SJCRH30 (cell line): ENCODE measurements at places on chromosomes 4 and X. TPM values are rescaled to one million over a fixed set of nuclear protein-coding genes. Genes with fewer than 3 reads are reported as not detected.

DNA sequence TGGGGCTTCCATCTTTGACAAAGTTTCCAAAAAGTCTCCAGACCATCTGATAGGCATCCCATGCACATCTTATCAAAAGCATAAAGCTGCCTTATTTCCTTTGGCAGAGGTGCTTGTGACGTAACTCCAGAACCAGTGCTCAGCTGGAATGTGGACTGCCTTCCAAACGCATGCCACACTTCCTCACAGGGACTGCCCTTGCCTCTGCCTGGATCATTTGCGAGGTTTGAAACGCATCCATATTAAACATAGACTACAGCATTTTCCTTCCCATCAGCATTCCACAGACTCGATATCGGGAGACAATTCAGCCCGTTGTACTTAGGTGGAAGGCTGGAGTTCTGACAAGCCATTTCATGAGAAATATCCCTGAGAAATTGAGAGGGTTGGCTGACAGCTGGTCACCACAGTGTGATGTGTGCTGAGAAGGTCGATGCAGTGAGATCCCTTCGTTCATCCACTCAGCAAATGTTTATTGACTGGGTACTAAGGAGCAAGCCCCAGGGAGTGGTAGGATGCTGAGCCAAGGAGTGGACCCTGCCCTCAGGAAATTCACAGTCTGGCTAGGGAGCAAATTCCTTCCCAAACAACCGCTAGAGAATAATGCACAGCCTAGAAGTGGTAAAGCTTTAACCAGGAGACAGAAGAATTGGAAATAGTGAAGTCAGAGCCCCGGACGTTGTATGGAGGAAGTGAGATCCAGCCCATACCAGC is 376.0 kb downstream of the BCOR start:
- no peak for DNase-seq

- no peak for DNase-seq
Measured at GRCh38 chr4:26889356-26889755, 28.7 kb downstream of the STIM2 start.

The ARMCX4 gene
- 4.2 and 4.5 TPM in 2 replicates for total RNA-seq

- DNase-seq = no peak
Measured at GRCh38 chr4:86961116-86961515, 26.3 kb downstream of the AFF1 start.

- DNase-seq = peak; percentile 65
Measured at GRCh38 chr4:168199260-168199957, 107.1 kb downstream of the ANXA10 start.

DNA sequence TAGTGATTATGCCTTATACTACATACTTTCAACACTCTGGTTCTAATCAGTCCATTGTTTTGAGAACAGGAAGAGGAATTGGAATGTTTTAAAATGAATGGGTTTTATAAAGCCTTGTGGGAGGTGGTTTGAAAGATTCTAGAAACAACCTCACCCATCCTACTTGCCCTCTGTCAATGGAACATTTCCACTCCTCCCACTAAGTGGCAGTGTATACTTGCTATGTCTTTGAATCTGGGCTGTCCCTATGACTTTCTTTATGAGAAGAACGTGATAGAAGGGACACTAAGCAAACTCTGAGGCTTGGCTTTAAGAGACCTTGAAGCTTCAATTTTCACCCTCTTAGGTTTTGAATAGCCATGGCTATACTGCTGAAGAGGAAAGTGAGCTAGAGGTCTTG is 611.2 kb downstream of the PPP4R3C start:
- DNase-seq = peak; percentile 46

DNA sequence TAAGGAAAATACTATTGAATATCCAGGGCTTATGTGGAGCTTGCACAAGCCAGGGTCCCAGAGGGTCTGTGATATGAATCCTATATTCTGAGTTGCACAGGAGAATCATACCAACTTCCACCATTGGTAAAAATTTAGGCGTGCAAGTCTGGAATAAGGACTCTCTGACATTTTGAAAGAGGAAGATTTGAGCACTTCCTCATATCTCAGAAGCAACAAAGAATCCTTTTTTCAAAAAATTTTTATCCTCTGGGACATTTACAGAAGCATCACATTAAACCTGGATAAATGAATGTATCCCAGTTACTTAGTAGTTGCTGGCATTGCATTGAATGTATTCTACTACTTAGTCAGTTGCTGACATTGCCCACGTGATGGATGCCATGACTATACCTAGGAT is 24.2 kb upstream of the CAMK2D start:
- DNase-seq = no peak

DNA sequence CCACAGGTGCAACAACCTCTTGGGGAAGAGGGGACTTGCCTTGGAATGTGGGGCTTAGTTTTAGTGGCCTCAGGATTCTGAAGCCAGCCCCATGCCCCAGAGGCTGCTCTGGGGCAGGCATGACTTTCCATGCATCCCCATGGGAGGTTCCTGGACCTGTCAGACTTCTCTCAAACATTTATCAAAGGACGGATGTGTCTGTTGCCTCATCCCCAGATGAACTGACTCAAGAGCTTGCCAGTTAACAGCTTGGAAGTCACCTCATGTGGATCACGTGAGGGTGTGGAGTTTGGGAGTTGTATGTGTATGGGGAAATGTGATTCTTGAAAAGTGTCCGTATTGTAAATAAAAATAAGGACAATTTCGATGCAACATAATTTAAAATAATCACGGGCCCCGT is 341.5 kb downstream of the ARHGAP10 start:
- DNase-seq = no peak

The GPC4 gene
- 7.6 and 7.9 TPM in 2 replicates for total RNA-seq

GRCh38 chrX:24204331-24204730 is 54.8 kb downstream of the ZFX start:
- no peak for DNase-seq

DNA sequence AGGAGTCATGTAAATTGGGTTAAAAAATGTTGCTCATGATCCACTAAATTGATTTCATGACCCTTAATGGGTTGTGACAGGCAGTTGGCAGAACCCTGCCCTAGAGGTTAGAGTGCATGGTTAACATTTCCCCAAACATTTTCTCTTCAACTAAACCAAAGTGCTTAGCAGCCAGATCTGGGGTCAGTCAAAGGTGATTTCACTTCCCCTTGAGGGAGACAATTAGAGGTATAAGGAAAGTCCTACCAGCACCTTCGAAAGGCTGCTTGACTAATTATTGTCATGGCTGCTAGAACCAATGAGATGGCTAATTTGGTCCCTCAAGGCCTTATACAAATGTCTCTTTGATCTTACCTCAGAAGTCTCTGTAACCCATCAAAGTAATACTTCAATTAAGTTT is 30.9 kb upstream of the INTS6L start:
- no peak for DNase-seq

The FGF5 gene
- total RNA-seq = 0.12 and 0.15 TPM in 2 replicates

- no peak for DNase-seq
Measured at GRCh38 chrX:20729416-20729815, 462.7 kb upstream of the RPS6KA3 start.

DNA sequence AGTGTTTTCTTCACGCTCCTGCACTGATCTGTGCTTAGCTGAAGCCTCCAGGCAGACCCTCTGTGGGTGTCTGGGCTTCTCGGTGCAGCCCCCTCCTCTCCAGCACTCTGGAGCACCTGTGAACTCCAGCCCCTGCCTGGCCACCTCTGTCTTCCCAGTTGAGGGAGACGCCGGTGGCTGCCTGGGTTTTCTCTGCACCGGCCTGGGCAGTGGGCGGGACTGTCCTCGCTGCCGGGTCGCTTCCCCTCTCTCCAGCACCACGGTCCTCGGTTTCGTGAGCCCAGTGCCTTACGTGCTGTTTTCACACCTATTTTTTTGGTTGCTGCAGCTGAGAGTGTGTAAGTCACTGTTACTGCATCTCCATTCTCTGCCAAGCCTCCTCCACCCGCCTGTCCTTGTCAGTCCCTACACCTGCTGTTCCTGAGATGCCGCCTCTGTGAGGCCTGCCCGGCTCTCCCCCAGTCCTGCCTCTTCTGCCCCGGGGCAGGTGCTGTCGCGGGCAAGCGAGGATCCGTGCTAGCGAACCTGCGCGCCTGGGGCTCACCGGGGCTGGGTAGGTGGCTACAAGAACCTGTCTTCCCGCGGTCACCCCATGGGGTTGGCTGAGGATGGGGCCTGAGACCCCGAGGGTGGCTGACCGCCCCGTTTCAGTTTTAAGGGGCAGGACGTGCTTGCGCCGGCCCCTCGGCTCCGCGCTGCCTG is 2.4 kb upstream of the FGFRL1 start:
- DNase-seq = peak; percentile 48

GRCh38 chrX:100494646-100495370 is 84.7 kb upstream of the PCDH19 start:
- DNase-seq = no peak

GRCh38 chr4:165751882-165752281 is 121.2 kb upstream of the TLL1 start:
- DNase-seq = no peak

GRCh38 chrX:2390754-2391153 is 110.0 kb downstream of the DHRSX start:
- DNase-seq = no peak

DNA sequence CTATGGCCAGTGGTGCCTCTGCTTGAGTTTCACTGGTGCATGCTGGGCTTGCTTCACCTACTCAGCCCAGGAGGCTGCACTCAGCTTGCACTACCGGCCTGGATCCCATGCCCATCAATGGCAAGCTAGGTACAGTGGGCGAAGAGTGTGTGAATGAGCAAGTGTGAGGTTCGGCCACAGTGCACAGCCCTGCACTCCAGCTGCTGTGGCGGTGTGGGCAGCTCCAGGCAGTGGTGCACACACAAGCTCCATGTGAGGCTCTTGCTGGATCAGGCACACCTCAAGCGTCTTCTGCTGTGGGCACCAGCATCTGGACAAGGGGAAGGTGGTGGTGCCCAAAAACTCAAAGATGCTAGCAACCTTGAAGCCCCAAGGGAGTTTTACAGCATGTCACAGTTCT is 820.9 kb upstream of the LCORL start:
- no peak for DNase-seq

DNA sequence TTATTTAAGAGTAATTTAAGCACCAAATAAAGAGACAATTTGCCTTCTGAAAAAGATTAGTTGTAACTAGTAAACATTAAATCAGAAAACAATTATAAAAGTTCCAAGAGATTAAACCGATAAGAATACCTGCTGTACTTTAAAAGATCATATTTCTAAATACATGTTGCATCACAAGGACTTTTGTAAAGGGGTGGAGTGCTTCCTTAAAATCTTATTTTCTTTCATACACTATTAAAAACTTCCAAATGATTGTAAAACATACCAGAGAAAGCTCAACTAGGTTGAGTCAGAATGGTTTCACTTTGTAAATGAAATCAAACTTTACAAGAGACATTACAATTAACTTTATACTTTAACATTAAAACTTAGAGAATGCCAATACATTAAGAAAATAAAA is 41.8 kb downstream of the ACSL4 start:
- DNase-seq = no peak

GRCh38 chr4:2805712-2806389 is 13.0 kb downstream of the SH3BP2 start:
- no peak for DNase-seq

DNA sequence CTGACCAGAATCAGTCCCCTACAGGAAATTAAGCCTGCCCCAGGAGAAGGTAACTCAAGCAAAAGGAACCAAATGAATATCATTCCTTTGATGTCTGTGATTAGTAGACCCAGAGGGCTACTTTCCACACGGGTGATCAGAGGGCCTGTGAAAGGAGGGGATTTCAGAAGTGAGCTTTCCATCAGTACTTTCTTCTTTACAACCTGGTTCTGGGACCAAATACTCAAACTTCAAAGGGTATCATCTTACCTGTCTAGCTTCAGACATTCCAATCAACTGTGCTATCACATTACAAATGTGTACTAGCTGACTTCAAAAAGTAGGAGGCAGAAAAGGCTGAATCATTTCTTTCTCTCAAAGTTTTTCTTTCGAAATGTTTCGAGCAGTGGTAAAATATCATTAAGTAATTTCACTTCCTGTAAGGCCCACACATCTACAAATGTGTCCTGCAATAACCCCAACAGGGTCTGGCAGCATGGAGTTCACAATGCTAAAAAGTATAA is 23.9 kb downstream of the ACSL4 start:
- DNase-seq = no peak

DNA sequence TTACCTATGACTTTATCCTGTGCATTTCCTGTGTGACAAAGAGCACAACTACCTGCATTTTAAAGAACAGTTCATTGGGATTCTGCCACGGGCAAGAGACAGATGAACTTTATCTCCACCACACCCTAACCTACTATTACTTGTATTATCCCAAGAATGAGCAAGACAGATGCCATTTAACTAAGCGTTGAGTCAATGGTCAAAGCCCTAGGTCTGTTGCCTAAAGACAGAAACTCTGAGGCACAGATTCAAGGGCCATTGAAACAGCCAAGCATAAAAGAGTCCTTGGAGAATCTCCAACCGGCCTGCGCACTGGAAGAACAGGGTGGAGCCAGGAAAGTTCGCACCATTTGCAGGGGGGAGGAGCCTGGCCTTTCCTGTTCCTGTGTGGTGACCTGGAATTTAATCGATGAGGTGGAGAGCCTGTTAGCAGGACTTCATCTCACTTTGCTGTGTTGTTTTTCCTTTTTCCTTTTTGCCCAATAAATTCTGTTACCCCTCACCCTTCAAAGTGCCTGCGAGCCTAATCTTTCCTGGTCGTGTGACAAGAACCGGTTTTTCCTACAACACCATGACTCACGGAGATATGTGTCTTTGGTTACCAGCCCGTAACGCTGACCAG is 146.4 kb upstream of the DIAPH2 start:
- DNase-seq = no peak

The OPHN1 gene
- 5.2 and 6.7 TPM in 2 replicates for total RNA-seq

DNA sequence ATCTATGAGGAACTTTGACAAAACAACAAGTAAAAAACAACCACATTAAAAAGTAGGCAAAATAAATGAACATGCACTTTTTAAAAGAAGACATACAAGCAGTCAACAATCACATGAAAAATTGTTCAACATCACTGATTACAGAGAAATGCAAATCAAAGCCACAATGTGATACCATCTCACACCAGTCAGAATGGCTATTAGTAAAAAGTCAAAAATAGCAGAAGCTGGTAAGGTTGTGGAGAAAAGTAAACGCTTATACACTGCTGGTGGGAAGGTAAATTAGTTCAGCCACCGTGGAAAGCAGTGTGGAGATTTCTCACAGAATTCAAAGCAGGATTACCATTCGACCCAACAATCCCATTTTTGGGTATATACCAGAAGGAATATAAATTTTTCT is 17.0 kb upstream of the LNX1 start:
- DNase-seq = no peak

DNA sequence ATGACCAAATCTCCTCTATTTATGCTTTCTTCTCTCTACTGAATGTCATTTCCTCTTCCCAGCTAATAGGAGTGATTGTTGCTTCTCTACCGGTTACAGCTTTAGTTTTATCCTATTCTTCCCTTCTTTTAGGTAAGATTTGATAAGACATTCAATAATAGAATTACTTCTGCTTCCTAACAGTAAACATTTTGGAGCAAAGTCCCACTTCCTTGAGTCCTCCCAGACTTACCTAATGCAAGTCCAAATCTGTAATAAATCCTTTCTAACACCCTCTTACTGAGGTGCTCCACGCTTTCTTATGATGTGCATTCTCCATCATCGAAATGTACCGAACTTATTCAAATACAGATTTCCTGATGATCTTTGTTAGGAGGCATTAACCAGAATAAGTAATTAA is 79.2 kb upstream of the GPM6A start:
- DNase-seq = no peak

The ABCE1 gene
- total RNA-seq = 140 and 179 TPM in 2 replicates

The SPANXA2 gene
- total RNA-seq = not detected in 2 replicates
